Activated CD8-positive, alpha-beta memory T cell treated with anti-CD3 and anti-CD28 coated beads for 4 hours (primary cell): ENCODE measurements at places on chromosomes 12 and 14.

DNA sequence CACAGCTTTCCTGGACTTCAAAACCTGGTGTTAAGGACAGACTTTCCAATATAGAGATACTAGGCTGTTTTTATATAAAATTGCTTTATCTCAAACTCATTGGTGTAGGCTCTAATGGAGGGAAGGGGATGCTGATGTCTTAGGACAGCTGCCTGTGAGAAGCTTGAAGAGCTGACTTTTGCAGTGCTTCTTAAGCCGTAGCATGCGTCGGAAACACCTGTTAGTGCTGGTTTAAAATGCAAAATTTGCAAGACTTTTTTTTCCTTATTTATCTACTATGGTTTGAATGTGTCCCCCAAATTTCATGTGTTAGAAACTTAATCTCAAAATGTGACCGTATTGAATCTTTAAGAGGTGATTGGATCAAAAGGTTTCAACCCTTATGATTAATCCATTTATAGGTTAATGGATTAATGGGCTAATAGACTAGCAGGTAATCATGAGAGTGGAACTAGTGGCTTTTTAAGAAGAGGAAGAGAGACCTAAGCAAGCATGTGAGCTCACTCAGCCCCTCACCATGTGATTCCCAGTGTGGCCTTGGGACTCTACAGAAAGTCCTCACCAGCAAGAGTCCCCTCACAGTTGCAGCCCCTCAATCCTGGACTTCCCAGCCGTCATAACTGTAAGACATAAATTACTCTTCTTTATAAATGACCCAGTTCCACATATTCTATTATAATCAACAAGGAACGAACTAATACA lies 60.9 kb upstream of the FUT8 start:
- DNase-seq: no peak

GRCh38 chr14:53710615-53711014 lies 246.0 kb downstream of the BMP4 start:
- DNase-seq: no peak

GRCh38 chr12:120677765-120678473 lies 9.0 kb upstream of the MLEC start:
- no peak for DNase-seq

- DNase-seq: no peak
Measured at GRCh38 chr12:104910196-104910840, 47.8 kb downstream of the SLC41A2 start.

- DNase-seq: no peak
Measured at GRCh38 chr14:50605766-50606165, 45.8 kb downstream of the ATL1 start.

DNA sequence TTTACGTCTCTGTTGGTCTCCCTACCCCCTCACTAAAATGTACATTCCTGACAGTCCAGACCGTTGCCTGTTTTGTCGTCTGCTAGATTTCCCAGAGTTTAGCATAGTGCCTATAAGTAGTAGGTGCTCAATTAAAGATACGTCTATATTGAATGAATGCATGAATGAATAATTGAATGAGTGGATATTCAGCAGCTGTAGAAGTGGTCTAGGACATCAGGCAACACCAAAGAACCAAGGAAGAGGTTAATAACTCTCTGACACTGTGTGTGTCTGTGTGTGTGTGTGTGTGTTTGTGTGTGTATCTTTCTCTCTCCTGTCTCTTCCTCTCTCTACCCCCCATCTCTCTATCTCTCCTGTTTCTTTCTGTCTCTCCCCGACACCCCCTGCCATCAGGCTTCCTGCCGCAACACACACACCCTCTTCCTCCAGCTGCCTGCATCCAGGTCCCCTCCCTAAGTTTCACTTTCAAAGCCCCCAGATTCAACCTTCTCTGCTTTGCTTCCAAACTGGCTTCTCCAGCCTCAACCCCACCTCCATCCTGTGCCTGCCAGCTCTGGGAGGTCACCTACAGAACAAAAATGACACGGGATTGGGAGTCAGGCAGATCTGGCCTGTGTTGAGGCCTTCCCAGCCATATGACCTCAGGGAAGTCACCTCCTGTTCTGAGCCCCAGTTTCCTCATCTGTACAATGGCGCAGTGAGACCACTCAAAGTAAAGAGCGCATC lies 119.9 kb upstream of the NCOR2 start:
- no peak for DNase-seq

GRCh38 chr12:109715310-109716091 lies 1.9 kb downstream of the FAM222A start:
- DNase-seq: no peak

DNA sequence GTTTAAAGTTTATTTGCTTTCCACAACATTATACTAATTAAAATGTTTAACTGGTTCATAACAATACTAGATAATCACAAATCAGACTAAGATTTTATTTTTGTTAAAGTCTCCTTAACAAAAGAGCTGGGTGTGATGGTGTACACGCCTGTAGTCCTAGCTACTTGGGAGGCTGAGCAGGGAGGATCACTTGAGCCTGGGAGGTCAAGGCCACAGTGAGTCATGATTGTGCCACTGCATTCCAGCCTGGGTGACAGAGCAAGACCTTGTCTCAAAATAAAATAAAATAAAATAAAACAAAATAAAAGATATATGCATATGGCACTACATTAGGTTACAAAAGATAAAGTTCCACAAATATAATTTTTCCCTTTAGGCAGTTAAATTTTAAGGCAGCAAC lies 5.6 kb downstream of the MIS18BP1 start:
- no peak for DNase-seq

DNA sequence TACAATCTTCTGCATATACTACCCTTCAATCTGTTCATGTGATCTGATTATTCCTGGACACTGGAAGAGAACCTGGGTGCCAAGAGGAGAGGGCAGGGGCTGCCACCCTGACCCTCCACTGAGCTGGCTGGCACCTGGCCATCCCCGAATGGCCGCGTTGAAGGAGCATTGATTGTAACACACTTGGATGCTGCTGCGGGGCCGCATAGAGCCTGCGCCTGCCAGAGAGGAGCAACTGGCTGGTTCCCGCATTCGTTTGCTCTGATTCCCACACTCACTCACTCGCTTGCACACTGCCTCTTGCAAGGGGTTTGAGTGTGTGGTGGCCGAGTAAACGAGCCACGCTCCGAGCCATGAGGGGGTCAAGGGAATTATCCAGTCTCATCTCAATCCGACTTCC lies 32.4 kb downstream of the PSEN1 start:
- DNase-seq: no peak

- DNase-seq: no peak
Measured at GRCh38 chr12:66662179-66662578, 16.7 kb downstream of the GRIP1 start.

GRCh38 chr12:110547090-110547489 lies 36.0 kb downstream of the PPTC7 start:
- DNase-seq: no peak

- no peak for DNase-seq
Measured at GRCh38 chr14:66330228-66330627, 155.9 kb upstream of the CCDC196 start.

GRCh38 chr14:53529519-53529918 lies 376.4 kb upstream of the DDHD1 start:
- no peak for DNase-seq

DNA sequence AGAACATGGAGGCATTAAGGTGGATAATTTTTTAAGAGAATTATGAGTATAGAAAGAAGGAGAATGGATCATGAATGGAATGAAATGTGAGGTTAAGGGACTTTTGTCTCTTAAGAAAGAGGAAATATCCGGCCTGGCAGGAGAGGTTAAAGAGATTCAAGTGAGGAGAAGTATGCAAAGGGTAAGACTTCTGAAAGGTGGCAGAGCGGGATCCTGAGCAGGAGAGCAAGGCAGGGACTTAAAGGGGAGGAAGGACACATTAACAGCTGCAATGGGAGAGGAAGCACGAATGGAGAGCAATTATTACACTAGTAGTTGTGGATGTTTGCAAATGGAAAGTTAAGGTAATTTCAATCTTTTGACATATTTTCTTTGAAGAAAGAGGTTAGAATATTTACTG lies 171.0 kb downstream of the KITLG start:
- no peak for DNase-seq

DNA sequence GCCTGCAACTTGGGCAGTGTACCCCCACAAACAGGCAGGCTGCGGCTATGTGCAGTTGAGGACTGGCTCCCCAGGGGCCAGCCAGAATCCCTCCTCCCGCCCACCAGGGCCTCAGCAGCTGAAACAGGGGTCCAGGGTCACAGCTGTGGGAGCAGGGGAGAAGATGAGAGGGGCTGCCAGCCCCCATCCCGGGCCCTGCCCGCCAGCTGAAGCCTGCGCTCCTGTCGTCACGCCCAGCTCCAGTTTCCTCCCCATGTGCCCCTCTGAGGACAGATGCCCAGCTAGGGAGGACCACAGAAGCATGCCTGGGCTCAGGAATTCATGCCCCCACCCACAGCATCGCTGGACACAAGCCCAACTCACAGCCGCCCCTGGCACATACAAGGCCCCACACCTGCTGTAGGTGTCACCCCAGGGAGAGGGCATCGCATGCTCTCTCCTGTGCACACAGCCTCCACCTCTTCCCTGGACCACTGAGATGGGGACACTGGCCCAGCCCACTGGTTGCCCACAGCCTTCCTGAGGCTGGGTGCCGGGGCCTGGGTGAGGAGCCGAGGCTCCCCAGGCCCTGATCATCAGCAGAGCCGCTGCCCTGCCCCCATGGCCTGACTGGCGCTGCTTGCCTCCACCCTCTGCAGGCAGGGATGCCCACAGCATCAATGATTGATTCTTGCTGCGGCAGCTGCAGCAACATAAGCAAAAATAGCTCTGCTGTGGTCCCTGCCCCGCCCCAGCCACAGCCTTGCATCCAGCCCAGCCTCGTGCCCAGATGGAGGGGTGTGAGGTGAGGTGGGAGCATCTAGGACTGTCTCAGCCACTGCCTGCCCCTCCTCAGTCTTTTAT lies 3.7 kb upstream of the CLBA1 start:
- DNase-seq: no peak

GRCh38 chr12:130141105-130141504 lies 21.2 kb upstream of the FZD10 start:
- no peak for DNase-seq
